ENCODE measurements at places on chromosomes 2 and 18.

DNA sequence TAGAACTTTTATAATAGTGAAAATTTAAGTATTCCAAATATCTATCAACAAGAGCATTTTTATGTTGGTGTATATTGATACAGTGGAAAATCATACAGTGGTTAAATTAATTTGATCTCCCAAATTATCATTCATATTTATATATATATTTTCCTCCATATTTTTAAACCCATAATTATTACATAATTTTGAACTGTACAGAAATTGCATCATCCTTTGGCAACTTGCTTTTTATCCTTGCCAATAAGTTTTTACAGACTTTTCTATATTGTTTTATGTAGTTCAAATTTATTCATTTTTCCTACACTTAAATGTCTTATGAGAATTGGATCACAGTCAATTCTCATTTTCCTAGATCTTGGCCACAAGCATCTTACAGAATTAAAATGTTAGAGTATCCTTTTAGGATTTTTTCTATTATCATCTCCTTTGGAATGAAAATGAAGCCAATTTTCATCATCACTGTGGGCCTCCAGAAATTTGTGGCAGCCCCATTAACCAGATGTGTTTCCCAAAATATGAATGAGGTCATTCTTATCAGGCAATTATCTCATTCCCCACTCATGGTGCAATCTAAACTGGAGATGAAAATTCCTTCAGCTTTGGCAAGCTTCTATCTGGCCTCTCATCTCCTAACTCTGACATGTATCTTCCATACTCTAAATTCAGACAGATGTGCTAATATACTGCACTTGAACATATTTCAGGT lies 94.2 kb upstream of the DLGAP1 start:
- no peak for DNase-seq

GRCh38 chr2:109711230-109712122 lies 82.6 kb upstream of the RGPD5 start:
- DNase-seq = no peak

GRCh38 chr2:207328944-207329386 lies 163.2 kb upstream of the KLF7 start:
- no peak for DNase-seq

- DNase-seq = no peak
Measured at GRCh38 chr18:51195451-51196117, 1.9 kb downstream of the MEX3C start.

DNA sequence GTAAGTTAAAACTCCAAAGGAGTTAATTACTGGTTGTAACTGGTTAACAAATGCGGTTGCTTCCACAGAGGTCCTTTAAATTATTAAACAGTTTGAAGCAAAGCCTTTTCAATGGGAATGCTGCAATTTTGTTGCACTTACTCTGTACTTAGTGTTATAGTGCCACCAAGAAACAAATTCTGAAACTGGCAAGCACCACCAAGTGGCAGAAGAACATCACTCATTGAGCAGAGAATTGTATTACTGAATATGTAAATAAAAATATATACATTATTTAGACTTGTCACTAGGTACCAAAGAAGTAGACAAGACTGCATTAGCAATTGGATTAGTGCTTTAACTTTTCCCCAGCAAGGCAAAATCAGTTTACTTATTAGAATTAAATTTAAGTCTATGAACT lies 2.6 kb upstream of the TMEFF2 start:
- DNase-seq = no peak

GRCh38 chr2:88811233-88811632 lies 119.8 kb downstream of the RPIA start:
- DNase-seq = no peak

- no peak for DNase-seq
Measured at GRCh38 chr18:46678785-46679399, 21.9 kb upstream of the LOXHD1 start.

Data from fibroblast of skin of left quadriceps (primary cell).